Activated naive CD8-positive, alpha-beta T cell treated with anti-CD3 and anti-CD28 coated beads, Interleukin-2, amount 10 ng/mL, durations not matched to agents 7 days and 5 days (primary cell): ENCODE measurements at places on chromosomes 2 and 18. TPM values are rescaled to one million over a fixed set of nuclear protein-coding genes. Genes with fewer than 3 reads are reported as not detected.

C2orf78 gene
- not detected for total RNA-seq

GNAL gene
- 0.60 TPM for total RNA-seq

CCDC102B gene
- total RNA-seq, result 3.9 TPM

- DNase-seq, result no peak
Observed at GRCh38 chr2:134224005-134224404, 29.9 kb upstream of the MGAT5 start.

- DNase-seq, result no peak
Observed at GRCh38 chr2:138531913-138532312, 30.3 kb downstream of the SPOPL start.

DNA sequence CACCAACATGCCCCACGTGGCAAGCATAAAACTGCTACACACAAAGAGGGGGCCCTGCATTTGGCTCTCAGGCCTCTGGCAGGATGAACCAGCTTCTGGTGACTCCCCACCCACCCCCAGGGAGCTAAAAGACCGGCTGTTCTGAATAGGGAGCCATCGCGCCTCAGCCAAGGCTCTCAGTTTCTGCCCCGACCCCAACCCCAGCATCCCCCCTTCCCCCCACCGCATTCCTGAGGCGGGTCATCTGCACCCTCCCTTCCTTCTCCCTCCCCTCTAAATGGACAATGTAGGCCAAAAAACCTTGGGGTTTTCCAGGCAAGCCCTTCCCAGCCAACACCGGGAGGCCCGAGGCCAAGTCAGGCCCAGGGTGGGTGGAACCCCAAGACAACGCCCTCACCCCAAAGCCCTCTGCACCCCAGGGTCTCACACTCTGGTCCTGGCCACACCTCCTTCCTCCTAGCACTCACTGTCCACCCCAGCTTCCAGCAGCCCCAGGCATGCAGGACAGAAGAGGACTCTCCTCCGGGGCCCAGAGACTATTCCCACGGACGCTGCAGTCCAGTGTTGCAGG, 5.7 kb downstream of the CYP26B1 start:
- DNase-seq, result no peak

- DNase-seq, result no peak
Observed at GRCh38 chr2:200296118-200296517, 10.4 kb upstream of the SPATS2L start.
